Immature natural killer cell (primary cell): ENCODE measurements at places on chromosomes 3 and 15. TPM values are rescaled to one million over a fixed set of nuclear protein-coding genes. Genes with fewer than 3 reads are reported as not detected.

GRCh38 chr3:47250309-47251060 lies 32.1 kb downstream of the KIF9 start:
- no peak overlapping the region for H3K4me3 ChIP-seq
- H3K4me1 ChIP-seq = no peaks in the 10 kb centered on the region
- H3K27me3 ChIP-seq = no peaks in the 10 kb centered on the region
- no peak for DNase-seq

DNA sequence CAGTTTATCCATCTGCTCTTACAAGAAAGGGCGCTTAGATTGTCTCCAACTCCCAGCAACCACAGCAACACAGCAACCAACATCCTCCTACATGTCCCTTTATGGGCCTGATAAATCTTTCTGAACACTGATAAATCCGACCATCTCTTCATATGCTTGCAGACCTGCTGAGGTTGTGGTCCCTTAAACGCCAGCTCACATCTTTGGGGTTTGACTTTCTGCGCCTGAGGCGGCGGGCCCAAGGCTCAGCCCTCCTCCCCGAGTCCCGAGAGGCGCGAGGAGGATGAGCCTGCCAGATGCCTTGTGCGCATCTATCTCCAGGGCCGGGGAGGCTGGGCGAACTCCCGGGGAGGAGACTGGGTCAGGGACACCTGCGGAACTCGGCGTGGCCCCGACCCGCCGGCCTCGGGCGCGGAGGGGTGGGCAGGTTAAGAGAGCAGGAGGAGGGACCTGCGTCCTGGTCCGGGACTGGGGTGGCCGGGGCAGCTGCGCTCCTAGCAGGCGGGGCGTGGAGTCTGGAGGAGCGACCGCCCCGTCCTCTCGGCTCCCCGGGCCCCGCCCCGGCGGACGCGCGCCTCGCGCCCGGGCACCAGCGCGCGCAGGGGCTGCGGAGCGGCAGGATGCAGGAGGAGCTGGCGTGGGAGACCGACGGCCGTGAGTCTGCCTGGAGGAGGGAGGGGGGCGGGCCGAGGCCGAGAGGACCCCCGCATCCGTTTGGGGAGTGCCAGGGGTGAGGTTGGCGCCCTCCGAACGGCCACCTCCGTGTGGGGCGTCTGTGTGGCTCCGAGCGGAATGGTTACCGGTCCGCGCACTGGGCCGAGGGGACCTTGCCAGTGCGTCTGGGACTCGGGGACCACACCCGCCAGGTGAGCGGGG lies at the start of gene ANKDD1A:
Gene ANKDD1A, plus strand, starts transcription at position 592 of the 876 bp plus-strand sequence. Its CDS starts 29 bp downstream, at position 621.
- H3K27me3 ChIP-seq = peaks cover 2% of the 10 kb centered on the region
- DNase-seq = peak; percentile 43
- peak within 1 kb of the TSS; percentile 62 for H3K4me3 ChIP-seq
- H3K36me3 ChIP-seq = no peaks in the 10 kb centered on the region

- no peak overlapping the region for H3K27ac ChIP-seq
- no peaks in the 10 kb centered on the region for H3K27me3 ChIP-seq
- no peaks in the 10 kb centered on the region for H3K36me3 ChIP-seq
- no peak for DNase-seq
- H3K4me1 ChIP-seq = no peaks in the 10 kb centered on the region
Observed at GRCh38 chr3:124168271-124168670, 176.3 kb upstream of the ROPN1 start.

DNA sequence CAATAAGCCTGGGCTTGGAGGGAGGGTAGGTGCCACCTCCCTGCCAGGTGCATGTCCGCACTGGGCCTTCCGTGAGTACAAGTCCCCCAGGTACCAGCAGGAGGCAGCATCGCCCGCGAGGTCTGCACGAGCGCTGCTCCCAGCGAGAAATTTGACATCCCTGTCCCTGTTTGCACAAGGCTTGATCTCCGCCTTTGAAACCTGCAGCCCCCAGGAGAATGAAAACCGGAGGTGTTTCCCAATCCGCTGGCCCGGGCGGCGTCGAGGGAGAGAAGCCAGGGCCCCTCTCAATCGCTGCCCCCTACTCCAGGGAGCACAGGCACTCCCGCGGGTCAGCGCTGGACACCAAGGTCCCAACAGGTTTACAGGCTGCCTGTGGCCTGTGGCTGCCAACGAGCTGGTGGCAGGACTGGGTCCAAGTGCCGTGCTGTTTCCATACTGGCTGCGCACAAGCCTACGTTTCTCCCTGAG lies 961 bp downstream of the HAPLN3 start:
- DNase-seq = peak; percentile 48
- peak overlapping the region; percentile 74 for H3K4me3 ChIP-seq
- no peak overlapping the region for H3K27ac ChIP-seq
- H3K4me1 ChIP-seq = peaks cover 13% of the 10 kb centered on the region

DNA sequence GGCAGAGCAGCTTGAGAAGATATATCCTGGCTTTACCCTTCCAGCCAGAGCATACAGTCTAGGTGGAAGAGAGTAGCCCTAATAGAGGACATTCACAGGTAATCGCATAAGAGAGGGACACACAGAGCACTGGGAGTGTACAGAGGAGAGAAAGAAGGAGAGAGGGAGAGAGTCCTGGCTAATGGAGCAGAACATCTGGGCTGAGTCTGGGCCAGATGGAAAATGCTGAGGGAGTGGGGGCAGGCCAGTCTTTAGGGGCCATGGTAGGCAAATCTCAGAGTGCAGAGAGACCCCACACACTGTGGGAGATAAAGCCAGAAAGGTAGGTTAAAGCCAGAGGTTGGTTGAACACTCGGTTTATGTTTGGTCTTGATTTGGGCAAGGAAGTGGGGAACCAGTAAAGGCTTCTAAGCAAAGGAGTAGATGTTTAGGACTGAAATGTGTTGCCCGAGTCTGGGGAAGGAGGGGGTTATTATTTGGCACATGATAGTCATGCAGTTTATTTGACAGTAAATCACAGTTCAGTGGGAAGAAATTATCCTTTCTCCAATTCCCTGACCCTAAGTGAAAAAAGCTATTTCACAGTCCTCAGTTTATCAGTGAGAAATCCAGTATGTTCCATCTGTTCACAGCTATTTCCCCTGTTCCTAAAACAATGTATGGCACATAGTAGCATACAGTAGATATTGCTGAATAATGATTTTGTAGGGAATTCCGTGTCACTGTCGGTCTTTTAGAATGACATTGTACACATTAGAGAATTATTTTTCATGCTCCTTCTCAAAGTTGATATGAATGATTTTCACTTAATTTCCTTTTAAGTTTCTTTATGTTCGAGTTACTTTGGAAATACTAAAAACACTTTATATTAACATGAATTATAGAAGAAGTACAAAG lies 45.7 kb downstream of the PDHB start:
- peaks cover 11% of the 10 kb centered on the region for H3K4me1 ChIP-seq
- peak overlapping the region; percentile 39 for H3K27ac ChIP-seq
- no peak overlapping the region for H3K4me3 ChIP-seq
- peaks cover 4% of the 10 kb centered on the region for H3K36me3 ChIP-seq
- no peak for DNase-seq
- H3K27me3 ChIP-seq = no peaks in the 10 kb centered on the region

The KBTBD13 gene
- polyA plus RNA-seq = not detected

The CHST14 gene
- 1.9 TPM for polyA plus RNA-seq

The PBRM1 gene
- 116 TPM for polyA plus RNA-seq
